ENCODE measurements at places on chromosomes 13 and 19.
A peak's percentile ranks its signal among the peaks of the same experiment; 100 is the strongest.

- DNase-seq: no peak
Observed at GRCh38 chr13:55255236-55255635, 1885.5 kb upstream of the PRR20A start.

- no peak for DNase-seq
Observed at GRCh38 chr19:46787040-46787330, 1.4 kb downstream of the SLC1A5 start.

GRCh38 chr13:112113851-112114250, 46.9 kb downstream of the SOX1 start:
- no peak for DNase-seq

DNA sequence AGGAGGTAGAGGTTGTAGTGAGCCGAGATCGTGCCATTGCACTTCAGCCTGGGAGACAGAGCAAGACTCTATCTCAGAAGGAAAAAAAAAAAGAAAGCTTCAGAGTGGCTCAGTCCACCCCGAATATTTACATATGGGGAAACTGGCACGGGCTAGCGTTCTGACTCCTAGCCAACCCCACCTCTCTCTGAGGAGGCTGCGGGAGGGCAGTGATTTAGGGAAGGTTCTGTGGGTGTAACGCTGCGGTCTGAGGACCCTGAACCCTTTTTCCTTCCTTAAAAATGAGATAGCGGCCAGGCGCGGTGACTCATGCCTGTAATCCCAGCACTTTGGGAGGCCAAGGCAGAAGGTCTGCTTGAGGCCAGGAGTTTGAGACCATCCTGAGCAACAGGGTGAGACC, 5.0 kb downstream of the LRRC25 start:
- no peak for DNase-seq

DNA sequence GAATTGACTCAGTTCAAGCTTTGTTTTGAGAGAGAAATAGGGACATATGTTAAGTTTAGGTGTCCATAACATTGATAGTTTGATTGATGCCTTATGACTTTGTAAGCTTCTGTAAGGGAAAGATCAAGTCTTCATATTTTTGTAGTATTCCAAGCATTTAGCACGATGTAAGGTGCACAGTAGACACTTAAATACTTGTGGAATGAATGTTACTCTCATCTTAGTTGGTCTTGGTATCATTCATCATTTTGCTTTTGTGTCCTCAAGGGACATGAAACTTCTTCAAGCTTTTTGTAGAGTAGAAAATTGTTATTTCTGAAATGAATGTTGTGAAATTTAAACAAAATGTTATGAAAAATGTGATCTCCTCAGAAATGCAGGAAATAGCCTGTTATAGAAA, 10.1 kb downstream of the TDRD3 start:
- DNase-seq: no peak

DNA sequence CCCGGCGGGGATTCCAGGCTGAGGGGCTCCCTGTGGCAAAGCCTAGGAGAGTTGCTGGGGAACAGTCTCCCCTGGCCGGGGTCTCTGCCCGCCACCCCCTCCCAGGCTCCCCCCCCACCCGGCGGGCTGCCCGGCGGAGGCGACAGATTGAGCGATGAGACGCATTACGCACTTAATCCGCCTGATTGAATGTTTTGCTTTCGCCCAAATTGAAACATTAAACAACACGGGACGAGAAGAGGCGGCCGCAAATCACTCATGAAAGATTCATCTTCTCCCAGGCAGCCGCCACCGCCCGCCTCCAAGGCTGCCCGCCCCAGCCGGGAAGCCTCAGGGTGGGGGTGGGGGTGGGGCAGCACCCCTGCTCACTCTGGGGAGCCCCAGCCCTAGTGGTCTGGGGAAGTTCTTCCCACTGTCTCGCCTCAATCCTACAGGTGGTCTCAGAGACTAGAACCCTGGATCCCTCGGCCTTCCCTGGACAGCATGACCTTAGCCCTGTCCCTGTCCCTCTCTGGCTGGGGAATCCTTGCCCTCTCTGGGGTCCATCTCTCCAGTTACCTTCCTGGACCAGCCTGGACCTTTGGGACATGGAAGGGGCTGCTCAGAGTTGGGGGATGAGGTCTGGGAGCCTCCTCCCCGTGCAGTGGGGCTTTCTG, 7.6 kb upstream of the ERFL start:
- no peak for DNase-seq

GRCh38 chr13:80705371-80706163, 364.6 kb upstream of the SPRY2 start:
- DNase-seq: no peak

DNA sequence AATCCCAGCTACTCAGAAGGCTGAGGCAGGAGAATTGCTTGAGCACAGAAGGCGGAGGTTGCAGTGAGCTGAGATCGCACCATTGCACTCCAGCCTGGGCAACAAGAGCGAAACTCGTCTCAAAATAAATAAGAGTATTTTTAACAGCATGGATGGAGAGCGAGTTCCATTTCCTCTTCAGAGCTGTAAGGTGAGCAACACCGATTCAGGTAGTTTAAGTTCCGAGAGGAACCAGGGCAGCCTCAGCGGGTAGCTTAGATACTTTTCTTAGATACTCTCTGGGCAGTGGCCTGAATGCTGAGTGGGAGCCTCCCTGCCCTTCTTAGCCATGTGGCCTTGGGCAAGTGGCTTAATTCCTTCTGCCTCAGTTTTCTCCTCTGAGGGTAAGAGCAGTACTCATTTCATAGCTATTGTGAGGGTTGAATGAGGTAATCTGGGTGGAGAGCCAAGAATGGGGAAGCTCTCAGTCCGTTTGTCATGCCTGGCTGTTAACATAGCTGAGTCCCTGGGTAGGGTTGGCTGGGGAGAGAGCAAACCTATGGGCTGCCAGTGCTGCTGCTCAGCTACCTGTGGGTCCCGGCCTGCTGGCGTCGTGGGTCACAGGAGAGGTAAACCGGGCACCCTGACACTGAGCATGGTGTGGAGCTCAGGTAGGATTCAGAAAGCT, 4.1 kb downstream of the ATP11A start:
- peak; percentile 90 for DNase-seq

DNA sequence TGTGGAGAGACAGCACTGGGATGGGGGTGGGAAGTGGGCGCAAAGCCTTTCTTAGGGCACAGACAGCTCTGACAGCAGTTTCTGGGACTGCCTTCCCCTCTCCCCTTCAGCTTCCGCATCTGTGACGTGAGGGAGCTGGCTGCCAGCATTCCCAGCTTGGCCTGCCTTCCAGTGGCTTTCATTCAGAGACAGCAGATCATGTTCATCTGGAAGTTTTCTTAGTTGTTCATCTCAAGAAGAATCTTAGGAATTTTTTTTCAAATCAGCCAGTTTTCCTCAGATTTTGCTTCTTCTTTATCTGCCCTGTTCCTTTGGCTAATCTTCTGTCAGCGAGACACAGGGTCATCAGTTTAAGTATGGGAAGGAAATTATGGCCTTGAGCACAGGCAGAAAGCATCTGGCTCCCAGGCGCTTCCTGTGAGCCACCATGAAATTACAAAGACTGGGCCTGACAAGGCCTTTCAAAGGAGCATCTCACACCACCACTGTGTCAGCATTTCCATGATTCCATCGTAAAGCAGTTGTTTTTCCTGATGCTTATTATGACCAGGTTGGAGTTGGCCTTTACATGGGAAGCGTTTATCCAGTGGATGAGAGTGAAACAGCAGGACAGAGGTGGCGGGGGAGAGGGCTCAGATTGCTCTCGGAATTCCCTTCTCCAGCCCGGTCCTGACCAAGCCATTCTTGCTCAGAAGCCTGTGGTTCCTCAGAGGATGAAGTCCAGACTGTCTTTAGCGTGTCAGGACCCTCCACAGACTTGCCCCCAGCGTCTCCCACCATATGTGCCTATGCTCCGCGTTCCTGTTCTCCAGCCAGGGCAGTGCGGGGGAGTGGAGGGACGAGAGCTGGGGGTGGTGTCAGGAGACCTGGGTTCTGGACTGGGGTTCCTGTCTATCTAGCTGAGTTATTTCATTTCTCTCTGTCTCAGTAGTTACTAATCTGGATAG, 43.6 kb downstream of the ARHGAP35 start:
- DNase-seq: peak; percentile 71

- DNase-seq: peak; percentile 54
Observed at GRCh38 chr19:1220976-1221903, 15.7 kb downstream of the STK11 start.

- no peak for DNase-seq
Observed at GRCh38 chr19:4597975-4598671, 38.6 kb upstream of the SEMA6B start.
